ENCODE measurements at places on chromosomes 6 and 20.

GRCh38 chr6:27474172-27474465 is 1.2 kb upstream of the ZNF184 start:
- DNase-seq, result no peak

GRCh38 chr20:32581839-32582658 is 3.1 kb downstream of the NOL4L start:
- no peak for DNase-seq

DNA sequence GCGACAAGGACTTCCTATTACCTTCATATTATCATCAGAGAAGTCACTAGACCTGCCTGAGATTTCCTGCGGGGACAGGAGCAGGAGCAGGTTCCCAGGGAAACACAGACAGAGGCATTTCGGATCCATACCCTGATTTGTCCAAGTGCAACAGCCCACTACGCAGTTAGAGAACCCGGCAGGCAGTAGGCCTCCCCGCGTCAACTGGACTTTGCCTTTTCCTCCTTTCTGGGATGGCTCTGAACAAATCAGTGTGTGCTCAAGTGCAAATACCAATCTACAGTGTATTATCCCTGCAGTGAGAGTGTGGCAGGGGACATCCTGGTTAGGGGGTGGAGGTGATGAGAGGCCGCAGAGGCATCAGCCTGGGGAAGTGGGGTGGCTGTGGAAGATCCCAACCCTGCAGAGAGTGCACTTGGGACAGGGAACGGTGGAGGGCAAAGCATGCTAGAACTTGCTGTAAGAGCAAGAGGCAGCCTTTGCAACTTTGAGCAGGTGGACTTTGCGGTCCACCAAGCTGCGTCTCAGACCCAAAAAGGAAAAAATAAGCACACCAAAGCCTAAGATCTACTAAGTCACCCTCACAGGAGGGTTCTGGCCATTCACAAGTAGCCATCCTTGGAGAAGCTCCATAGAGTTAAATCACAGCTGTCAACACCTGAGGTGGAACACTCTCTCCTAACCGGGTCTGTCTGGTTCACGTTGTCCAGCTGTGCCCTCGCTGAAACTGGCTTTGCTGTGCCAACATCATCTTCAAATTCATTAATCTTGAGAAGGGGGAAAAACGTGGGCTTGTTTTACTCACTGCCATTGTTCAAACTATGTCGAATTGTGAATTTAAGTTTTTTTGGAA is 159.1 kb downstream of the ZDHHC14 start:
- DNase-seq, result no peak

GRCh38 chr6:34243901-34244884 is 4.6 kb downstream of the SMIM29 start:
- no peak for DNase-seq

DNA sequence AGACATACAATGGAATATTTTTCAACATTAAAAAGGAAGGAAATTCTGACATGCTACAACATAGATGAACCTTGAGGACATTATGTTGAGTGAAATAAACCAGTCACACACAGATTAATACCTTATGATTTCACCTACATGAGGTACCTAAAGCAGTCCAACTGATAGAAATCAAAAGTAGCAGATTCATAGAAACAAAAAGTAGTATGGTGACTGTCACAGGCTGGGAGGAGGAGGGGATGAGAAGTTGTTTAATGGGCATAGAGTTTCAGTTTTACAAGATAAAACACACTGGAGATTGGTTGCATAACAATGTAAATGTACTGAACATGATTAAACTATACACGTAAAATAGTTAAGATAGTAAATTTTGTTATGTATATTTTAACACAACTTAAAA is 48.5 kb upstream of the OLIG3 start:
- no peak for DNase-seq

DNA sequence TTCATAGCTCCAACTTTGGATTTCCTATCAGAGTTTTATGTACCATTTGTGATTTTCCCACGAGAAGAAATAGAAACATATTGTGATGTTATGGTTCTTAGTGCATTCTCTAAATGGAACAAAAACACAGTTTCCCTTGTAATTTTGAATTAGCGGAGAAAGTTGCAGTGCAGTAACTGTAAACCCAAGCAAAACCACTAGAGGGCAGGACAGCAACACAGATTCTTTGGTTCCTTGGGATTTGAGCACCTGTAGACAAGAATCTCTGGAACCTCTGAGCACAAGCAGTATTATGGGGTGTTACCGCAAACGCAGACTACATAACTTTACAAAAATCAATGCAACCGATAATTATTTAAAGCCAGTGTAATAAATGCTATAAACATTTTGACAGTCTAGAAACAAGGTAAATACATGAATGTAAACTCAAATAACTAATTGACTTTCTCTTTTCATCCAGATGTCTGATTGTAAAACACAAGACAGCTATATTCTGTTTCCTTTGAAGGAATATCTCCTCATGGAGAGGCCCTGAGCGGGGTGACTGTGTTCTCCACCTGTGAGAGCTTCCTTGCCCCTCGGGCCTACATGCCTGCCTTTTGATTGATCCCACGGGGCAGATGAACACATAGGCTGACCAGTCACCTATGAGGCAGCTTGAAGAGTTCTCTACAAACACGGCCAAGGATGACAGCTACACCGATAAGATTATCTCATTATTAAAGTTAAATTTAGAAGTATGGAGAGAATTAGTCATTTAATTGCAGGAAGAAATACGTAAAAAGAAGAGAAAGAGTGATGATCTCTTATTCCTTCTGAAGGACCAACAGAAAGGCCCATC is 67.5 kb upstream of the COL21A1 start:
- DNase-seq, result no peak

DNA sequence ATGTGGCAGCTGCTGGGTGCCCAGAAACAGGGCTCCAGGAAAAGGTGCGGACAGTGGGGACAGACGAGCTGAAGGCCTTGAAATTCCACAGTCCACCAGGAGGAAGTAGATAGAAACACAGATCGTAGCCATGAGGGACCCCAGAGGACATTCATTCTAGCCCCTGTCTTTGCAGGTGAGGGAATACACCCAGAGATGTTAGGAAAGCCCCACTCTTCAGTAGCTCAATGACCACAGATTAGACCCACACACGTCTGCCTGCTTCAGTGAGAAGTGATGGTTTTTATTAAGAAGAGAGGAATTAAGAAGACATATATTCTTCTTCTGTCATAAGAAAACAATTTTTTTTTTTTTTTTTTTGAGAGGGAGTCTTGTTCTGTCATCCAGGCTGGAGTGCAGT is 123.0 kb downstream of the MAP3K7 start:
- no peak for DNase-seq

DNA sequence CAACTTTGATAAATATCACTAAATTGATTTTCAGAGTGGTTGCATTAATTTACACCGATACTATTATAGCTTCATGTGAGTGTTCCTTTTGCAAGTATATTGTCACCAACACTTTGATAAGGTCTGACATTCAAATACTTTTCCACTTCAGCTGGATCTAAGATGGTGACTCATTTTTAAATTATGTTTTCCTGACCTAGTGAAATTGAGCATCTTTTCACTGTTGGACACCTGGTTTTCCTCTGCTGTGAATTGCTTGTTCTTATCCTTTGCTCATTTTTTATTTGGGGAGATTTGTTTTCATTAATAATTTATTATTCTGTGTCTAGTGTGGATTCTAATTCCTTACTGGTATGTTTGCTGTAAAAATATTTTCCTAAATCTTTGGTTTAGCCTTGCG is 85.2 kb upstream of the PRDM1 start:
- no peak for DNase-seq

GRCh38 chr20:36455972-36456625 is 85.2 kb upstream of the MYL9 start:
- no peak for DNase-seq

GRCh38 chr6:152267967-152268845 is 369.0 kb downstream of the SYNE1 start:
- DNase-seq, result no peak

DNA sequence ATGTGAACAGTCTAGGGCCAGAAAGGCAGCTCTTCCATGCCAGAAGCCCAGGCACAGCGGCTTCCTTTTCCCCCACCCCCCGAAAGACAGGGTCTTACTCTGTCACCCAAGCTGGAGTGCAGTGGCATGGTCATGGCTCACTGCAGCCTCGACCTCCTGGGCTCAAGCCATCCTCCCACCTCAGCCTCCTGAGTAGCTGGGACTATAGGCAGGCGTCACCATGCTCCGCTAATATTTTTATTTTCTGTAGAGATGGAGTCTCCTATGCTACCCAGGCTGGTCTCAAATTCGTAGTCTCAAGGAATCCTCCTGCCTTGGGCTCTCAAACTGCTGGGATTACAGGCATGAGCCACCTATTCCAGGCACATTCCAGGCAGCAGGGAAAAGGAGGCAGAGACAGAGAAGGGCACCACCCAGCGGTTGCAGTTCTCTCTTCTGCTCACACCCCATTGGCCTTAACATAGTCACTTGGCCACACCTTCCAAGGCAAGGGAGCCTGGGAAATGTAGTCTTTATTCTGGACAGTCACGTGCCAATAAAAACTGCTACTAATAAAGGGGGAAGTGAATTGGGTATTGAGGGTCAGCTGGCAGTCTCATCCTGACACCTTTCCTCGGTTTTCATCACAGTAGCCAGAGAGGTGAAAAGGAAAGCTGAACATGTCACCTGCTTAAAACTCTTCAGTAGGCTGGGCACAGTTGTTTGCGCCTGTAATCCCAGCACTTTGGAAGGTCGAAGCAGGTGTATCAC is 205.9 kb downstream of the ZMYND8 start:
- DNase-seq, result no peak

DNA sequence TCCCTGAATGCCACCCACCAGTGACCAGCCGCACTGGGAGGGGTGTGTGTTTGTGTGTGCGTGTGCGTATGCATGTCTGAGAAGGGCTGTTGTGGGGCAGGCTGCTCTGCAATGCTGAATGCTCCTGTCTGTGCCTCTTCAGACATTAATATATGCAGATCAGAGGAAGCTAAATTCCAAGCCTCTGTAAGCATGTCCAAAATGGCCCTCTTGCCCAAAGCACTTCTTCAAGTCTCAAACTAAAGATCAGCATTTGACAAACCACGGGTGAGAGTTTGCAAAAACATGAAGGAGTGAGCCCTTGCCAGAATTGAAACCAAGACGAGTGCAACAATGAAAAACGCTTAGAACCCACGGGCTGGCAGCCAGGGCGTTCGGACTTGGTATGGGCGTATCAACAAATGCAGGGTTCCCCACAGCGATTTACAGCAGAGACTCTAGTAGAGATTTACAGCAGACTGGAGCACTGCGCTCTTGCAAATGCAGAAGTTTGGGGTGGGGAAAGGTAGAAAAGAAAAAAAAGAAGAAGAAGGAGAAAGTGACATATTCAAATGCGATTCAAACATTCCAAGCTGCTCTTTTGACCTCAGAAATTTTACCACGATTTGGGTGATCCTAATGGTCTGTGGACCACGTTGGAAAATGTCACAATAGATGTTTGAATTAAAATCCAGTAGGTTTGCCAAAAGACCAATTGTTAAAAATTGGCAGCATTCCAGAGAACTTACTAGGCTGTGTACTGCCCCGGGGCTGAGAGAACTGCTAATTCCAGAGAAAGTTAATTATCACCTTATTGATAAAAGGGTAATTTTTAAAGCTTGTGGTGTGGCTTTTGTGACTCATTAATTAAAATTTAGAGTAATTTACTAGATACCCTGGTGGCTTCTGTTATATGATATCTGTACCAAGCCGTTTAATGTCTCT is 3.5 kb downstream of the SCML4 start:
- no peak for DNase-seq

GRCh38 chr6:55069132-55069781 is 105.1 kb upstream of the HCRTR2 start:
- no peak for DNase-seq

DNA sequence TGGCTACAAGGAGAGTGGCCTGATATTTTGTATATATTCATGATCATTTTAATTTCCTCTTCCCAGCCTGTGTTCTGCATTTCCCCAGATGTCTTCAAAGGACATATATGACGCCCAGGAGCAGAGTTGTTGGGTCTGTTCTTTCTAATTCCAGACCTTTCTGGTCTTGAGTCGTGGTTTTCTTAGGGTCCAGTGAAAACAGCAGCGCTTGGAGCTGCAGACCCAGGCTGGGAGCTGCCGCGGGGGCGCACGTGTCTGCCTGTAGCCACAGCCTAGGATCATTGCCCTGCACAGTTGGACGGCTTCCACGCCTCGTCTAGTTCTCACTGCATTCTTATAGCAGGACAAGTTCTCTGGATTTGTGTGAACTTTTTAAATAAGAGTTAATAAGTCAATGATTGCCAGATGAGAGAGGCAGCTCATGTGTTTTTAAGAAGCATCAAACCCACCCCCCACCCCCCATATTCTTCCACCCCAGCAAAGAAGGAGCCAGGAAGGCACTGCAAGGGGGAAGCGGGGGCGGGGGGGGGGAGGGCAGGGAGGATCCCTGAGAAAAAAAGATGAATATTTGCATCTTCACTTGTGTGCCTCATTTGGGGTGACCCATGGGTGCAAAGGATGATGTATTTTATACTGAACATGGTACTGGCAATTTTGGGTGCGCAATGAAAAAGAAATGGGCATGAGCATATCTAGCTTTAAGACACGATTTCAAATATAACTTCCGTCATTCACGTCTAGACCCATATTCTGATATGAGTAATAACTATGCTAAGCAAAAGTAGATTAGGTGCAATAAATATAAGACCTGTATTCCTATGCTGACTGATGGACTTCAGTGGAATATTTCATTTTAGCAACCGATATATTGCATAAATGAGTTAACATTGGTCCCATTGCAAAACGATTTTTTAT is 160.0 kb downstream of the TBXT start:
- no peak for DNase-seq

- no peak for DNase-seq
Measured at GRCh38 chr20:22106308-22106938, 401.0 kb downstream of the PAX1 start.

DNA sequence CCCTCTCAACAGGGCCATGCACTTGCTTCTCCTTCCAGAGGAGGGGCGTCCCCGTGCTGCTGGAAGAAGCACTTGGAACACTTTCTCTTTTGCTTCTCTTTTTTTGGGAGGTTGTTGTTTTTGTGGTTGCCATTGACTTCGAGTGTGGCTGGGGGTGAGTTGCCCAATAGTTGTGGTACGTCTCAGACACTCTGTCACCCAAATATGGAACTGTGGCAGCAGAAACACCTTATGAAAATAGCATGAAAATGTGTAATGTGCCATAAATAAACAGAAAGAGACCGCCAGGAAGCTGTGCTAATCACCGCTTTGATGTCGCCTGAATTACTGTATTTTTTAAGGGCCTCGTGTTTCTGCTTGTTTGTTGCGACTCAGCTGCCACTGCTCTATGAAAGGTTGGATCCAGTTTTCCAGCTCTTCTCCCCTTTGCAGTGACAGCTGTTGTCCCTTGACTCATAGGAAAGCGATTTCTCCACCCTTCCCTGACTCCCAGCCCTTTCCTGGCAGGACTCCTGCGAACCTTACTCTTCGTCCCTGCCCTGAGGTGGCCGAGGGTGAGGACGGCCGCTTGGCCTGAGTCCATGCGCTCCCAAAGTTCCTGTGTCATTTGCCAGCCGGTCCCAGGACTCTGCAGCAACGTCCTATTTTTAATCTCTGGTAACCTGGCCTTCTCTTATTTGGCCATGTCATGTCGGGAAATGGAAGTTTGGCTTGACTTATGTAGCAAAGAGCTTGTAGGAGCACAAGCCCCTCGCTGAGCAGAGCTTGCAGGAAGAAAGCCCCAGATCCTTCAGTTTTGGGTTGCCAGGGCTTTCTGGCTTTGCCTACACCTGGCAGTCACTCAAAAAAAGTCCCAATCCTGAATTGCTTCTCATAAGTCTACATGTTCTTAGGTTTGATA is 694.6 kb downstream of the QKI start:
- DNase-seq, result no peak
